Urothelium cell line (cell line): ENCODE measurements at places on chromosomes 13 and 19.

- no peak for DNase-seq
These were observed 13.3 kb upstream of the RETN start for GRCh38 chr19:7655581-7655980.

GRCh38 chr19:17245535-17245984, at the start of gene NR2F6:
NR2F6 (minus strand) TSS chr19:17245919; CDS start chr19:17245220, 699 bp downstream.
- no peak for DNase-seq

DNA sequence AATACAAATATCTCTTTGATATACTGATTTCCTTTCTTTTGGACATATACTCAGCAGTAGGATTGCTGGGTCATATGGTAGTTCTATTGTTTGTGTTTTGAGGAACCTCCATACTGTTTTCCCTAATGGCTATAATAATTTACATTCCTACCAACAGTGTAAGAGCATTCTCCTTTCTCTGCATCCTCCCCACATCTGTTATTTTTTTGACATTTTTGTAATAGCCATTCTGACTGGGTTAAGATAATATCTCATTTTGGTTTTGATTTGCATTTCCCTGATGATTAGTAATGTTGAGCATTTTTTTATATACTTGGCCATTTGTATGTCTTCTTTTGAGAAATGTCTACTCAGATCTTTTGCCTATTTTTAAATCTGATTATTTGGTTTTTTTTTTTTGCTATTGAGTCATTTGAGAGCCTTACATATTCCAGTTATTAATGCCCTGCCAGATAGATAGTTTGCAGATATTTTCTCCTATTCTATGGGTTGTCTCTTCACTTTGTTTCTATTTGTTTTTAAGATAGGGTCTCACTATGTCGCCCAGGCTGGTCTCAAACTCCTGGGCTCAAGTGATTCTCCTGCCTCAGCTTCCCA, 95.7 kb downstream of the FNDC3A start:
- no peak for DNase-seq

DNA sequence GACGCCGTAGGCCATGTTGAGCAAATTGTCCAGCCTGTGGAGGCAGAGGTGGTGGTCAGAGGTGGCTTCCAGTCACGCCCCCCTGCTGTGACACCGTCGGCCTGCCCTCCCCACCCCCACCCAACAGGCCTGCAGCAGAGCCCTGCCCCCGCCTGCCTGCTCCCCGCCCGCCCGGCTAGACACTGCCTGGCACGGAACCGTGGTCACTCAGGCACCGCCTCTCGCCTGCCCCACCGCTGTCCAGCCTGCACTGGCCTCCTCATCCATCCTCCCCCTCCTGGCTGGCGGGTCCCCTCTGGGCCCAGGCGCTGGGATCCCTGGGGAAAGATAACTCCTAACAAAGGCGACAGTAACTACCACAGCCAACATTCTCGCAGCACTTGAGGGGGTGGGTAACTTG, 21.7 kb downstream of the PRKCSH start:
- no peak for DNase-seq

DNA sequence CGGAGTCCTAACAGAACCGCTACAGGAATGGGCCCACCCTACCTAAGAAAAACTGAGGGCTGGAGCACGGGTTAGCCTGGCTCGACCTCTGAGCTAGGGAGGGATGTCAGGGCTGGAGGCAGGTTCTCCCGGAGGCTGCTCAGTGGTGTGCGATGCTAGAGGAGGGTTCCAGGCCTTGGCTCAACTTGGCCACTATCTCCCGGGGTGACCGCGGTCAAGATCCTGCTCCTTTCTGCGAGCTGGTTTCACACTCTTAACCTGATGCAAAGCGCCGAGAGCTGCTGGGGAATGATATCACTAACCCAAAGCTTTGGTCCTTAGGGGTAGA, 301 bp downstream of the POP4 start:
- DNase-seq = peak; percentile 55

DNA sequence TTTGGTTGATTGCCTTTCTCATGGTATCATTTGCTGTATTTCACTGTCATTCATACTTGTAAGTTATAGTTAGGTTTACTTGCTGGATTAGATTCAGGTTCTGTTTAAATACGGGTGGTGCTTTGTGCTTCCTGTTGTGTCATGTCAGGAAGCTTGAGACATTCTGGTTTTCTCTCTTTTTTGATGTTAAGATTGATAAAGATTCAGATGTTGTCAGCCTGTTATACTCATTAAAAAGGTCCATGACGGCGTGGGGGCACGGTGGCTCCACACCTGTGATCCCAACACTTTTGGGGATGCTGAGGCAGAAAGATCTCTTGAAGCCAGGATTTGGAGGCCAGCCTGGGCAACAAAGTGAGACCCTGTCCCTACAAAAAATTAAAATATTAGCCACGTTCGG, 45.7 kb downstream of the NAA16 start:
- DNase-seq = no peak

- DNase-seq = no peak
These were observed 2.6 kb downstream of the TIMM44 start for GRCh38 chr19:7940841-7941240.

GRCh38 chr19:35601971-35602370, 10.6 kb upstream of the HAUS5 start:
- no peak for DNase-seq

- no peak for DNase-seq
These were observed 21.9 kb downstream of the IPO5 start for GRCh38 chr13:97975280-97975847.

GRCh38 chr13:42064259-42064658, 15.8 kb downstream of the DGKH start:
- peak; percentile 42 for DNase-seq

GRCh38 chr19:575527-576506, 3.4 kb downstream of the BSG start:
- DNase-seq = no peak

GRCh38 chr19:5136073-5136855, 167.4 kb downstream of the KDM4B start:
- DNase-seq = no peak

GRCh38 chr19:5949792-5950305, 28.1 kb downstream of the RANBP3 start:
- DNase-seq = no peak

- DNase-seq = no peak
These were observed 76.9 kb downstream of the FOXO1 start for GRCh38 chr13:40589285-40590109.

GRCh38 chr13:64453831-64454230, 2776.3 kb downstream of the PCDH9 start:
- DNase-seq = no peak

- no peak for DNase-seq
These were observed 107.0 kb upstream of the MCF2L start for GRCh38 chr13:112861876-112862615.
